Nephron progenitor cell (in vitro differentiated cells): ENCODE measurements at places on chromosomes 11 and 22.
A peak's percentile ranks its signal among the peaks of the same experiment; 100 is the strongest.

DNA sequence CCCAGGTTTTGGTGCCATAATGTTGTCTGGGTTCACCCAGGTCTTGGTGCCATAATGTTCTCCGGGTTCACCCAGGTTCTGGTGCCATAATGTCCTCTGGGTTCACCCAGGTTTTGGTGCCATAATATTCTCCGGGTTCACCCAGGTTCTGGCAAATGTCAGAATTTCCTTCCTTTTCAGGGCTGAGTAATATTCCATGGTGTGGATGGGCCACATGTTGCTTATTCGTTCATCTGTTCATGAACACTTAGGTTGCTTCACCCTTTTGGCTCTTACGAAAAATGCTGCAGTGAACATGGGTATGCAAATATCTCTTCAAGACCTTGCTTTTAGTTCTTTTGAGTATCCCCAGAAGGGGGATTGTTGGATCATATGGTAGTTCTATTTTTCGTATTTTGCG, 15.1 kb upstream of the GRAMD4 start:
- no peak for DNase-seq

DNA sequence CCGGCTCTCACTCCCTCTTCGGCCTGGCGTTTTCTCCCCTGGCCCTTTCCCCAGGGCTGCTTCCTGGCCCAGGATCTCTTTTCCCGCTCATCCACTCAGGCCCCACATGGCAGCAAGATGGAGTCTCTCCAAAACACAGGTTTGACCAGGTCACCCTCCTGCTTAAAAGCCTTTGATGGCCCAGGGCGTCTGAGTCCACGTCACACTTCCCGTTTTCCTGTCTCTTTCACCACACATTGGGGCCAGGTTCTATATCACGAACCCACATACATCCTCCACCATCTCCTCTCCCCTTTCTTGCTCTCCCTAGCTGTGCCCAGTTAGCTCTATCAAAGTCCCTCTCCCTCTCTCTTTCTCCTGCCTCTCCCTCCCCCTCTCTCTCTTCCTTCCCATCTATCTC, 7.8 kb upstream of the LRRC32 start:
- no peak for DNase-seq

- DNase-seq, result no peak
These were observed 14.6 kb downstream of the KCNA4 start for GRCh38 chr11:30002157-30002785.

DNA sequence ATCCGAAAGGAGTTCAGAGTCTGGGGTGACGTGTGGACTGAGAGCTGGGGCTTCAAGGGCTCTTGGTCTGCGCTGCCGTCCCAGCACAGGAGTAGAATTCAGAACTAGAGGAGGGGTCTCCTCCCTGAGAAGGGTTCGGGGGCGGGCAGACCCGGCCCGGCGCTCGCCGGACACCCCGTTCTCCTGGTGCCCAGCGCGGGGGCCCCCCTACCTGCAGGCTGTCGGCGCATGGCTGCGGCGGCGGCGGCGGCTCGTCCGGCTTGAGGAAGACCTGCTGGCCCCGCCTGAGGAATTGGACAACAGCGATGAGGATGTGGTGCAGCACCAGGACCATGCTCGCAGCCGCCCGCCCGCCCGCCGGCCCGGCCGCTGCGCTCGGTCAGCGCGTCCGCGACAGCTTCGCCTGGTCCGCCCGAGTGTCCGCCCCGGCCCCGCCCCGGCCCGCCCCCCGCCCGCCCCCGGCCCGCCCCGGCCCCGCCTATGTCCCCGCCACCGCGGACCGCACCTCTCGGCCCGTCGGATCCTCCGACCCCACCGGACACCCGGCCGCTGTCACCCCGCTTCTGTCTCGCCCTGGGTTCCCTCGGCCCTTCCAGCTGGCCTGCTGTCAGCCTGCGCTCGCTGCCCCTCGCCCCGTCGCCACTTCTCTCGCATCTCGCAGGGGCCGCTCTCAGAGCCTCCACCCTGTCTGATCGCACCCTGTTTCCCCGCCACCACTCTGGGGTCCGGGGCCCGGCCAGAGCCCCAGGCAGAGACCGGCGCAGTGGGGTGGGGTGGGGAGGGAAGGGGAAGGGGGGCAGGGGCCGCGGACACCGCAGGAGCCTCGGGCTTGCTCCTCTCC, 32.0 kb downstream of the PDE2A start:
- peak; percentile 59 for DNase-seq

GRCh38 chr11:94127638-94128037, 1.0 kb upstream of the PANX1 start:
- DNase-seq, result no peak

DNA sequence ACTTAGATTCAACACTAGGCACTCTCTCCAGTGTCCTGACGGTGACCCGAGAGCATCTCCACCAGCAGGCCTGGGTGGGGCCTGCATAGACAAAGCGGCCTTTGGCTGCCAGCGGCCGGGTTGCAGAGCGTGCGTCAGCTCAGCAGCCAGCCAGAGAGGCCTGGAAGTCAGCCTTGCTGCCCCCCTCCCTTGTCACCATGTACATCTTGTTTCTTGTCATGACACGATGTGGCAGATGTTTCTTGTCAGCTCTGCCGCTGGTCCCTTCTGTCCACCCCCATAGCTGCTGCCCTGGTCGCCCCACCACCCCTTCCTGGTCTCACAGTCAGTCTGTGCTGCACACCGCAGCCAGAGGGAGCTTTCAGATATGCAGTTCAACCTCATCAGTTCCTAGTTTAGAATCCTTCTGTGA, 33.1 kb upstream of the CBX7 start:
- no peak for DNase-seq
